CD4-positive, alpha-beta memory T cell (primary cell): ENCODE measurements at places on chromosomes 16 and 17.

GRCh38 chr16:5858180-5858579 is 760.6 kb upstream of the EEF2KMT start:
- DNase-seq = no peak

GRCh38 chr16:3401719-3402397 is 843 bp downstream of the ZNF174 start:
- DNase-seq = no peak

- DNase-seq = no peak
Measured at GRCh38 chr16:10933865-10934264, 8.4 kb downstream of the DEXI start.

DNA sequence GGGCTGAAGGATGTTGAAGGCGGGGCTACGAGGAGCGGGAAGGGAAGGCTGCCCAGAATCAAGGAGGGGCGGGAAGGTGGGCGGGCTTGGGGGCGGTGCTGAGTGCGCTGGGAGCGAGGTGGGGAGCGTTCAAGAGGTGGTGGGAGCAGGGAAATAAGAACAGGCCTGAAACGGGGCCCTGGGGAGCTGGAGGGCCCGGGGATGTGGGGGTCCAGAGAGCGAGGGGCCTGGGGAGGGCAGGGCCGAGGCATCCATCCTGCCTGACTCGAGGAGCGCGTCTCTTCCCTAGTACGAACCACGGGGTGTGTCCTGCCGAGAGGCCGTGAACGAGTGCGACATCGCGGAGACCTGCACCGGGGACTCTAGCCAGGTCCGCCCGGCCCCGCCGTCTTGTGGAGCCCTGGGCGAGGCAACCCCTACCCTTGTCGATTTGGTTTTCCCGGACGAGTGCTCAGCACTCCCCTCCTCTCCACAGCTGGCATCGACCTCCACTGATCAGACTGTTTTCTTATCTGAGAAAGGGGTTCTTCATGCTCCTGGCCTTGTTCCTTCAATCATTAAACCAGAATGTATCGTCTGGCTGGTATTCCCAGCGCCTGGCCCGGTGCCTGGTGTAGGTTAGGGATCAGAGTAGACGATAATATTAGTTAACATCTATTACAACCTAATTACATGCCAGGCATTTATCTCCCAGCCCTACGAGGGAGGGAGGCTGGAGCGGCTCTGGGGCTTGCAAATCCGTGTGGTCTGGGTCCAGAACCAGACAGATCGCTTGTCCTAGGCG is 17.2 kb downstream of the ADAM11 start:
- DNase-seq = no peak

DNA sequence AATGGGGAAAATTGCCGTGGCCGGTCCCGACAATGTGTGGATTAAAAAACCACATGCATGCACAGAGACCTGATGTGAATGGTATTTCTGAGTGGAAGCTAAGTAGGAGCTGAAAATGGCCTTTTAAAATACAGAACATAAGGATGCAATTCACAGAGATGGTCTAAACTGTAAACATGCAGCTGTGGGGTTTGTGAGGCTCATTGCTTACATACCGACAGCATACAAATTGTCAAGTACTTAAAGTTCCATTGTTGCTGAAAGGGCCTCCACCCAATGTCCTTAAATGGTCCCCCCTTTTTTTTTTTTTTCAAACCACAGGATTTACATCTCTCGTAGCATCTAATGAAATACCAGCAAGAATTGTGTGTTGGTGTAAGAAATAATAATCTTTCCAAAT is 523.2 kb downstream of the MAF start:
- DNase-seq = no peak

- DNase-seq = no peak
Measured at GRCh38 chr16:88973007-88973410, 4.0 kb downstream of the CBFA2T3 start.

GRCh38 chr17:57276621-57277020 is 20.3 kb downstream of the MSI2 start:
- no peak for DNase-seq

DNA sequence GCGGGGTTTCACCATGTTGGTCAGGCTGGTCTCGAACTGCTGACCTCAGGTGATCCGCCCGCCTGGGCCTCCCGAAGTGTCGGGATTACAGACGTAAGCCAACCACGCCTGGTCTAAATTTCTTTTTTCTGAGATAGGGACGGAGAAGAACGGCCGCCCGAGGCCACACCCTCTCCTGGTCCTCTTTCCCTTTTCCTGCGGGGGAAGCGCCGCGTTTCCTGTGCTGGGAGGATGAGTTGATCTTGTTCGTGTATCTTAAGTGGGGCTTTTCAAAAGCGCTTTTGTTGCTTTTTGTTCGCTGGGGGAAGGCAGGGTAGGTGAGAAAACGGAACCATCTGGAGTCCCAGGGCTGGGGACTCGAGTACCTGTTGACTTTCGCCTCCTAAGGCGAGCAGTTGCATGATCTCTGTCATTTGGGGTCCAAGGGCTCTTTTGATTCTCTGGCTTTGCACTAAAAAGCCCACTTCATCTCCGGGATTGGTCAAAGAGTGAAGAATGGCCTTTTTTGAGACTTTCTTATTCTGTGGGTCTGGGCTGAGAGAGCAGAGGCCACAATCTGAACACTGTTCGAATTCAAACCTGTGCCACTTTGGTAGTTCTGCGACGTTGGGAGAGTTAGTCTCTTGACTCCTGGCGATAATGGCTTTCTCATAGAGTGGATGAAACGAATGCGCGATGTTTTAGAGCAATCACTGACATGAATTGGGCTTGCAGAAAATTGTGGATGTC is 1.3 kb downstream of the FUS start:
- no peak for DNase-seq

- DNase-seq = no peak
Measured at GRCh38 chr17:417691-418420, 65.2 kb upstream of the RPH3AL start.

- no peak for DNase-seq
Measured at GRCh38 chr17:56130631-56131030, 22.6 kb upstream of the ANKFN1 start.

GRCh38 chr16:35506018-35506897 is 2046.8 kb downstream of the TP53TG3F start:
- DNase-seq = no peak

GRCh38 chr16:62079236-62079635 is 43.0 kb upstream of the CDH8 start:
- DNase-seq = no peak

- no peak for DNase-seq
Measured at GRCh38 chr17:78705071-78705470, 77.0 kb downstream of the CYTH1 start.

- DNase-seq = no peak
Measured at GRCh38 chr16:15571557-15571956, 71.4 kb downstream of the MARF1 start.

DNA sequence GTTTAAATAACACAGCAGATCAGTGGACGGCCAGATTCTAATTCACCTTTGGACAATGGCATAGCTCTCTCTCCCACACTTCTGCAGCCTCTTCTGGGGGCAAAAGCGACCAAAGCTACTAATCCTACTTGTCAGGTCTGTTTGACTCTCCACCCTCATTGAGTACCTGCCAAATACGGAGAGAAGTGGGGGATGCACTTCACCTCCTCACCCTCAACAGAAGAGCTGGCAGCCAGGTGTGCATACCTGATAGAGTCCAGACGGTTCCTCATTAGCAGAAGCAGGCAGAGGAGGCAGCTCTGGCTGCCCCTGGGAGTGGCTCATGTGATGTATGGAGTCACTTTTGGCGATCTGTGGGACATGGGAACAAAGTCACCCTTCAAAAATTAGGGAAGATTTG is 4.9 kb downstream of the DNAH3 start:
- DNase-seq = no peak

GRCh38 chr17:31824766-31825360 is 34.2 kb downstream of the COPRS start:
- DNase-seq = no peak

DNA sequence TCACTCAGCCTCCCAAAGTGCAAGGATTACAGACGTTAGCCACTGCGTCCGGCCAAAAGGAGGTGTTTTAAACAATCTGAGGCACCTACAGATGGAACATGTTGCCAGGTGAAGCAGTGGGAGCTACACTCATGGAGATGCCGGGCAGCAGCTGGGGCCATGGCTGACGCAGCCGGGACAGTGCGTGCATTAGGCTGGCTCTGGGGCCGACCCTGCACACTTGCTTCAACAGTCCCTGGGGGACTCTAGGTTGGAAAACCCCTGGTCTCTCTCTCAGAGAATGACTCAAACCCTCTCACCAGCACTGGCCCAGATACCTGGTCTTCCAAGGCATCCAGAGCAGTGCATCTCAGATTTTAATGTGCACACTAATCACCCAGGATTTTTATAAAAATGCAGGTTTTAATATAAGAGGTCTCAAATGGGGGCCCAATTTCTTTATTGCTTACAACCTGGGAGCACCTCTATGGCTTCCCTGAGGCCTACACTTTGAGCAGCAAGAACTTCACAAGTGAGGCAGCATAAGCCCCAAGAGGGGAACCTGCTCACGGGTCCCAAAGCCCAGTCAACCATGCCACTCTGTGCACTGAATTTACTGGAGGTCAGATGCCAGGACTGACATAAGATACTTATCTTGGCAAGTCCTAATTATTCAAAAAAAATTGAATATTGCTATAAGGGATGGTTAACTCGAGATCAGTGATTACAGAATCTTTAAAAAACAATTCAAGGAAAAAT is 70.8 kb upstream of the TRAP1 start:
- DNase-seq = no peak

DNA sequence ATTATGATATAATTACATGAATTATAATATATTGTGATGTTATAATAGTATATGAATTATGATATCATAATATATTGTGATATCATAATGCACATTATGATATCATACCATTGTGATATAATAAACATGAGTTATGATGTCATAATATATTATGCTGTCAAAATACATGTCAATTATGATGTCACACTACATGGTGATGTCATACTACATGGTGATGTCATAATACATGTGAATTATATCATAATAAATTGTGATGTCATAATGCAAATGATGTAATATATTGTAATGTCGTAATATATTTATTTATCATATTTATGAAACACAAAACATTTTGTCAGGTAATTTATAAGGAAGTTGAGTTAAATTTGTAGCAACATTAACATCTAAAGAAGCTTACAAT is 1950.1 kb downstream of the TP53TG3F start:
- no peak for DNase-seq

- no peak for DNase-seq
Measured at GRCh38 chr17:3890082-3890877, 2.6 kb downstream of the CAMKK1 start.

DNA sequence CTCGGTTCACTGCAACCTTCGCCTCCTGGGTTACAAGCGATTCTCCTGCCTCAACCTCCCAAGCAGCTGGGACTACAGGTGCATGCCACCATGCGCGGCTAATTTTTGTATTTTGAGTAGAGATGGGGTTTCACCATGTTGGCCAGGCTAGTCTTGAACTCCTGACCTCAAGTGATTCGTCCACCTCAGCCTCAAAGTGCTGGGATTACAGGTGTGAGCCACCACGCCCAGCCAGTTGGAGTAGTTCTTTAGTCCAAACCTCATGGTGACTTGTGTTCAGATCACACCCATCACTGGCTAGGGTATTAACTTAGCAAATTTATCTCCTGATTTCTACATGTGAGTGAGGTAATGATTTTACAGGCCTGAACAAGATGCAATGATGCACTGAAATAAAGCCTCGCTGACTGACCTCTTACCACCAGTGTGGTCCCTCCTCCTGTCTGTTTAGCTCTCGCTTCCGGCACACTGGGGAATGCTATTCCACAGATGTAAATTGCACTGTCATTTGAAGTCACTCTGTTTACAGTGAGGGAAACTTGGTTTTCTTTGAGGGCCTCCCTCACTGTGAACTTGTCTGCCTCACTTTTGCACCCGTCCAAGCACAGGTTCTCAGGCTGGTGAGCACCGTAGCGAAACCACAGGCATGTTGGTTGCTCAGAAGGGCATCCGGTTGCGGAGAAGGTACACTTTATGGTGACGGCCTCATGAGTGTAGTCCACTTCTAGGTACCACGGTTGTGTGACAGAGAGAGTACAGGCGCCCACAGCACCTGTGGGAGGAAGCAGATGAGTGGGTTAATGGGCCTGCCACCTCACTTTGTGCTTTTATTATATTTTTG is 5.5 kb downstream of the IGSF6 start:
- DNase-seq = peak; percentile 89

GRCh38 chr16:65944361-65944760 is 422.1 kb upstream of the CDH5 start:
- no peak for DNase-seq

GRCh38 chr17:67421869-67422273 is 44.8 kb downstream of the PITPNC1 start:
- DNase-seq = peak; percentile 81

DNA sequence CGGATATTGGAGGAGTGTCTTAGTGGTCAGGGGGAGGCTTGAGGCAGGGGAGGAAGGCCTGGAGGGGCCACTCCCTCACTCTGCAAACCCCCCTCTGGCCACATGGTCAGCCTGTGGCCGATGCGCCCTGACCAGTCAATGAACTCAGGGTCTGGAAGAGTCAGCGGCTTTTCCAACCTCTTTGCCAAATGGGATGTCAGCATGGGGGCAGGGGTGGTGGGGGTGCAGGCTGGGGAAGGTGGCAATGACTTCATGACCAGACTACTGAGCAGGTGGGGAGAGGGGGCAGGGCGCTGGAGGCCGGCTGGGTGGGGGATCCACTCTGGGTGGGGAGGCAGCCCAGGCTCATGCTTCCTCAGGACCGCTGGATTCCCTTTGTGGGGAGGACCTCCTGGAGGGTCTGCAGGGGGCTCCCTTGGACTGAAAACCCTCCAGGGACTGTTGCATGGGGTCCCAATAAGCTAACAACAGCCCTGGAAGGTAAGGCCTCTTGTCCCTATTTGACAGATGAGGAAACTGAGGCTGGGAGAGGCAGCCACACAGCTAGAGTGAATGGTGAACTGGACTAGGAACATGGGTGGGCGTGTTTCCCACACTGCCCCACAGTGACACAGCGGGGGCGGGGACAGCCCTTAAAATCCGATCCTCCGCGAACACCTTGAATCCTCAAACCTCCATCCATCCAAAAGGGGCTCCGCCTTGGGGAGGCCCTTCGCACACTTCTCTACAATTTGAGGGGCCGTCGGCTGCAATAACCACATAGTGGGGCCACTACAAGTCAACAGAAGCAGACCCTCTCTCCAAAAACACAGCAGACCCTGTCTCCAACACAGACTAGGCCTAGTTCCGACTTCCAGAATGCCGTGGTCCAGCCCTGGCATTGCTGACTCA is 81.0 kb upstream of the TOB1 start:
- DNase-seq = no peak
